ENCODE measurements at places on chromosomes 6 and 20.

DNA sequence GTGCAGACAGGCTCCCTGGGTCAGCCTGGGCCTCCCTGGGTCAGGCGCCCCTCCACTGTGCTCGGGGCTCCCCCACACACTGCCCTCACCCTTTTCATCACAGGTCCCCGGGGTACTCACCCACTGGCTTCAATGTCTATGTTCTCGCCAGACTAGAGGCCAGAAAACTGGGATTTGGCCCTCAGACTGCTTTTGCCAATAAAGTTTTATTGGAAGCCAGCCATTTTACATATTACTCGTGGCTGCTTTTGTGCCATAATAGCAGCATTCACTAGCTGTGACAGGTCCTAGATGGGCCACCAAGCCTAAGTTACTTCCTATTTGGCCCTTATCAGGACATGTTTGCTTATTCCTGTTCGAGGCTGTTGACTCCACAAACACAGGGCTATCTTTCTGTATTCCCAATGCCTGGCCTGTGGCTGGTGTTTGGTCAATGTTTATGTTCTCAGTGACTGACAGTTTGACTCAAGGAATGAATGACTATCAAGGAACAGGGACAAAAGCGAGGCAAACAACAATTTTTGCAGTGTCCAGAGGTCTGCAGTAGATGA lies 525.1 kb upstream of the AGPAT4 start:
- DNase-seq = no peak

- DNase-seq = no peak
These were observed 54.5 kb upstream of the HMGCLL1 start for GRCh38 chr6:55633471-55633870.

DNA sequence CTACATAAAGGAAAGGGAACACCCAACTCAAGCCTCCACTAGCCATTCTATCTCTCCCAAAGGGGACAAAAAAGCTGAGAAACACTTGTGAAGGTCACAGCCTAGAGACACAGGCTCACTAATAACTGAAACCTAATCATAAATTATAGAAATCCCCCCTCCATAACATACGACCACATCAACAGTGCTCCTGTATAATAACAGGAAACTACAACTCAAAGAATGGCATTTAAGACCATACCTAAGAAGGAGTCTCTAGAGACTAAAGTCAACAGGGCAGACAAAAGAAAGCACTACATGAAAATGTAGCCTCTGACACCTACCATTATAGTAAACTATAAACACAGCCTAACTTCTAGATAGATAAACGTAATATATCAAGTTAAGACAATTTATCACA lies 82.7 kb downstream of the THEMIS start:
- no peak for DNase-seq

DNA sequence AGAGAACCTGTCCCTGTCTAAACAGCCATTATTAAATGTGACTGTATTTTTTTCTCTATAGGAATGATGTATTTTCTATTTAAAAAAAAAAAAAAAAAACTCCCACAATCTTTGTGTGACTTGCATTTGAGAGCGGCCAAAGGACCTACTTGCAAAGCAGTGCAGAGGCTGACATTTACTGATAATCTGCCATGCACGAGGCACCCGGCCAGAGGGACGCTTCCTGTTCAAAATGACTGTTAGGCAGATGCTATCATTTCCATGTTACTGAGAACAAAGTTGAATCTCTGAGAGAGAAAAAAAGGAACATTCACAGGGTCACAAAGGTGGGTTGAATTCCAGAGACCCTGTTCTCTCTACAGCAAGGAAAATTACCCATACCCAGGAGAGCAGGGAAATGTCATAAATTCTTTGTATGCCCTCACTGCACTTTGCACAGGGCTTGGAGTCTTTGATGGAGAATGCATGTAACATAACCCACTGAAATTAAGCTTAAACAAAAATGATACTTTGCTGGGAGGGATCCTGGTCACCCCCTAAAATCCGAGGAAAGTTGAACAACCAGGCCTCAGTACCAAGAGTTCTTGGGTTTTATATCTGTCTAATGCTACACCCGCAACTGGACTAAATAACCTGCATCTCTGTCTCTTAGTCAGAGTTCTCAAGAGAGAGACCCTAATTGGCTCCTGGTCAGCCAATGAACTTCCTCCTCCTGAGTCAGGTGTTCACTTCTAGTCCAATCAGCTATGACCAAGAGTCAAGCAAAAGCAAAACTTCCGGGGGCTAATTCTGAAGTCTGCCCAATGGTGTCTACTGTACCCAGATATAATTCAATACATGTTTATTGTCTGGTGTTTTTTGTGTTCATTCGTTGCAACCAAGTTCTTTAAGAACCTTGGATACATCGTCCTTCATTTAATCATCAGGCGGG lies 61.2 kb downstream of the GCLC start:
- DNase-seq = no peak

DNA sequence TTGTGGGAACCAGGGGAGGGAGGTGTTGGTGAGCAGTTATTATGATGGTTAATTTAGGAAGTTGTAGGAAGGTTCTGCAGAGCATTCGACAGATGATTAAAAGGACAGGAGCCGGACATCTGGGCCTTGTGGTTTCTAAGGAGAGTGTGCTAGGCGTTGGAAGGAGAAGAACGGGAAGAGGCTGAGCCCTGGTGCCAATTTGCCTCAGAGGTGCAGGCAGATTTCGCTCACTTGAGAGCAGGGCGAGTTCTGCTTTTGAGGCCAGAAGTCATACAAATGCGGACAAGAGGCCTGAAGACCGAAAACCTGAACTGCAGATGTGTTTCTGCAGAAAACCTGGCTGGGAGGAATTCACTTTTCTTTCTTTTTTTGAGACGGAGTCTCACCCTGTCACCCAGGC lies 30.5 kb upstream of the RPS6KA2 start:
- no peak for DNase-seq

GRCh38 chr20:49597825-49598395 lies 30.0 kb upstream of the PTGIS start:
- DNase-seq = no peak

DNA sequence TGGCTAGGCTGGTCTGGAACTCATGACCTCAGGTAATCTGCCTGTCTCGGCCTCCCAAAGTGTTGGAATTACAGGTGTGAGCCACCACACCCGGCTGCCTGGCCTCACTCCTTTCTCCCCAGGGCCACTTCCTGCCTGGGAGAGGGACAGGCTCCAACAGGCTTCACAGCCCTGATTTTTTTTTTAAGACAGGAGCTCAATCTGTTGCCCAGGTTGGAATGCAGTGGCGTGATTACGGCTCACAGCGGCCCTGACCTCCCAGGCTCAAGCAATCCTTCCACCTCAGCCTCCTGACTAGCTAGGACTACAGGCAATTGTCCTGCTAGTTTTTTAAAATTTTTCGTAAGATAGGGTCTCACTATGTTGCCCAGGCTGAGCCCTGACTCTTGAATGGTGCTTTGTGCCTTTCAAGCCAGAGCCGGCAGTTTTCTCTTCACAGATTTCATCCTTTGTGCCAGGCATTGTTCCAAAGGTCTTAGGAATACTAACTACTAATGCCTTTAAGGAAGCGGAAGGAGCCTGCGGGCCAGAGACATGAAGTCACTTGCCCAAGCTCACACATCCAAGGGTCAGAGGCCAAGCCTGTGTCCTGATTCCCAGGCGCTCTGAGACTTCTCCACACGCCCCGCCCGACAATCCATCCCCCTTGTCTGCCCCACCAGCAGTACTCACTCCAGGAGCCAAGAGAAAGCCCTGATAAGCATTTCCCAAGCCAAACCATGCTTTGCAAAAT lies 19.2 kb downstream of the CAPN11 start:
- no peak for DNase-seq

DNA sequence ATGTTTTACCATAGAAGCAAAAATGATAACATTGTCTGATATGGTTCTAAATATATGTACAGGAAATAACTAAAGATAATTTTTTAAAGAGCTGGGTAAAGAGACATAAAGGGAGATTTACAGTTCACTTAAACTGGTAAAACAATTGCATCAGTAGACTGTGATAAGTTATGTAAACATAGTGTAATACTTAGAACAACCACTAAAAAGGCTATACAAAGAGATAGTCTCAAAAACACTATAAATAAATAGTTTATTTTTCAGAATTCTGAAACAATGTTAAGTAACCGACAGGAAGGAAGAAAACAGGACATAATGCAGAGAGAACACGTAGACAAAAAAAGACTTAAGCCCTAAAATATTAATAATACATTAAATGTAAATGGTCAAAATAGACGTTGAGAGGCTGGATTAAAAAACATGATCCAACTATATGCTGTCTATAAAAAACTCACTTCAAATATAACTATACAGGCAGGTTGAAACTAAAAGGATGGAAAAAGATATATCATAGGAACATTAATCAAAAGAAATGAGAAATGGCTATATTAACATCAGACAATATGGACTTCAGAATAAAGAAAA lies 32.7 kb upstream of the ATXN1 start:
- no peak for DNase-seq

- no peak for DNase-seq
These were observed 91.4 kb downstream of the BFSP1 start for GRCh38 chr20:17439616-17440296.

- no peak for DNase-seq
These were observed 6.6 kb upstream of the HEBP2 start for GRCh38 chr6:138397128-138398122.

- no peak for DNase-seq
These were observed 719.7 kb upstream of the MARCKS start for GRCh38 chr6:113137426-113137825.

- no peak for DNase-seq
These were observed 27.9 kb downstream of the PLCG1 start for GRCh38 chr20:41165001-41165882.

DNA sequence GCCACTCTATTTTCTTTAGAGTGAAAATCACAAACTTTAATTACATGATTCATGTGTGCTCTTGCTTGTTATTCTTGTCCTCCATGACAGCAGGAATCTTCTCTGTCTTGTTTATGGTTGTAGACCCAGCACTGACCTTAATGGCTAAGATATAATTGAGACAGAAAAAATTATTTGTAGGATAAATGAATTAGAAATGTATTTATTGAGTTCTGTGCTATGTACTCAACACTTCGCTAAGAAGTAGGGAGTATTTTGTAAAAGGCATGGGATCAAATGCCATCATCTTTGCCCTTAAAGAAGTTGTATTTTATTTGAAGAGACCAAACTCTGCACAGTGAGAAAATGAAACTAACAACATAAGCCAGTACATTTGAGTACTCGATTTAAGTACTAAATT lies 71.2 kb downstream of the CBLN4 start:
- DNase-seq = no peak

DNA sequence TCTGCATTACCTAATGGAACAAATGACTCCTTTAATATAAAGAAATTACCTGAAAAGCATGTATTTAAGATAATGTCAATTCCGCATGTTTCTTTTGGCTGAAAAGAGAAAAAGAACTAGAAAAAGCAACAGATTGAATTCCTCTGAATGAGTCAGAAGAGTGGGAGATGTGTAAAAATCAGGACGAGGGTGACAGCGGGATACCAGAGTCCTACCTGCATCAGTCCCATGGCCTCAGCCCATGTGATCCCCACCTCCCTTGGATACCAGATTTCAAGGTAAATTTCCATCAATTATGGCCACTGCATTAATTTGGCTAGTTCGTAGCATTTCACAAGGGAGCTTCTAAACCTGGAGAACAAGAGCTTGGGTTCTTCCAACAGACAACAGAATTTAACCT lies 10.0 kb upstream of the MOXD1 start:
- no peak for DNase-seq

GRCh38 chr6:84052204-84052882 lies 18.8 kb downstream of the MRAP2 start:
- no peak for DNase-seq

DNA sequence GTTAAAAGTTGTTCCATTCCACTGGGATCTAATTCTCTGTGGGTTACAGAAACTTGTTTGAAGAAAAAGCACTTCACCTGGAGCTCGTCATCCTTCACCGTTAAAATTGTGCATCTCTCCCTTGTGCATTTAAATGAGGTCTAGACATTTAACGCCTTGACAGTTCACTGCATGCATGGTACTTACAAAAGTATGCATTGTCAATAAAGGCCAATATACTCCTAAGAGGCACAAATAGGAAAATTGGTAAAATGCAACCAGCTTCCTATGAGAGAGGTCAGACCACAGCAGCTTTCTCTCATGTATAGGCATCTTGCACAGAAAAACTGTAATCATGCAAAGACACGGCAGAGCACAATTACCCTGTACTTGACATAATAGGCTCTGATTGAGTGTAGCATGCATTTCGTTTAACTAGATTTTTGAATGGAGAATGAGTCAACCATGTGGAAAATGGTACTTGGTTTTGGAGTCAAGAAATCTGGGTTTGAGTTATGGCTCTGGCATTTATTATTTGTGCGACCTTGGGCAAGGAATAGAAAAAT lies 378.5 kb downstream of the RFPL4B start:
- no peak for DNase-seq

GRCh38 chr6:160791981-160792418 lies 90.0 kb downstream of the PLG start:
- no peak for DNase-seq

GRCh38 chr20:35320396-35321126 lies 28.3 kb upstream of the FAM83C start:
- DNase-seq = no peak

DNA sequence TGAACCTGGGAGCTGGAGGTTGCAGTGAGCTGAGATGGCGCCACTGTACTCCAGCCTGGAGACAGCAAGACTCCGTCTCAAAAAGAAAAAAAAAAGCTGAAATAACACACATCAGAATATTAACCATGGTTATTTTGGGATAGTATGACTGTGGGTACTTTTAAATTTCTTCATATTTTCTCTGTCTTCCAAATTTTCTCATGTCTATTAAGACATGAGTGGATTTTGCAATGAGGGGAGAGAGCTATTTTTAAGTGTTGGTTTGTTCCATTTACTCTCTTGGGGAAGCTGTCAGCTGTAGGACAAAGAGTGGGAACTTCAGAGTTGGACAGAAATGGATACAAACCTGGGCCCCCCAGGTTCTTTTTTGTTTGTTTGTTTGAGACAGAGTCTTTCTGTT lies 10.3 kb downstream of the ADISSP start:
- DNase-seq = no peak

GRCh38 chr20:10023911-10024310 lies 10.9 kb upstream of the ANKEF1 start:
- DNase-seq = no peak

GRCh38 chr6:35674594-35674993 lies 14.1 kb downstream of the FKBP5 start:
- DNase-seq = no peak

GRCh38 chr20:17691758-17692157 lies 8.0 kb upstream of the BANF2 start:
- no peak for DNase-seq

- no peak for DNase-seq
These were observed 44.8 kb upstream of the ENPP1 start for GRCh38 chr6:131762984-131763383.

GRCh38 chr6:49151957-49152356 lies 311.1 kb downstream of the MMUT start:
- no peak for DNase-seq

- no peak for DNase-seq
These were observed 18.0 kb downstream of the AIG1 start for GRCh38 chr6:143078468-143079324.

GRCh38 chr6:67160820-67161219 lies 1453.8 kb upstream of the EYS start:
- DNase-seq = no peak

DNA sequence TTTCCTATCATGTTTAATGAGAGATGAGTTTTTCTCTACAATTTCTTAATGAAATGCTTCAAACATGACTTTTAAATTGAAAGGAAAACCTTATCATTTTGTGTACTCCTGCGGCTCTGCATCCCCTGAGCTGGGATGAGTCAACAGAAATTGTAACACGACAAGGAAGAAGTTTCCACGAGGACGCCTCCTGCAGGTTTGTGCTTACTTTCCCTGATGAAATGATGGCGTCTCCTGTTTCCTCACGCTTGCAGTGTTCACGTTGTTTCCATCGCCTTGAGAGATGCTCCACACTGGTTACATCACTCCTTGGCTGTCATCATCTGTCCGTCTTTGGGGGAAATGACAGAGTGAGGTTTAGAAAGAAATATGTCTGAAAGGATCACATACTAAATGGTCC lies 233.7 kb upstream of the ZFP64 start:
- no peak for DNase-seq

All from naive thymus-derived CD8-positive, alpha-beta T cell (primary cell).